ENCODE measurements at places on chromosomes 12 and 14.

DNA sequence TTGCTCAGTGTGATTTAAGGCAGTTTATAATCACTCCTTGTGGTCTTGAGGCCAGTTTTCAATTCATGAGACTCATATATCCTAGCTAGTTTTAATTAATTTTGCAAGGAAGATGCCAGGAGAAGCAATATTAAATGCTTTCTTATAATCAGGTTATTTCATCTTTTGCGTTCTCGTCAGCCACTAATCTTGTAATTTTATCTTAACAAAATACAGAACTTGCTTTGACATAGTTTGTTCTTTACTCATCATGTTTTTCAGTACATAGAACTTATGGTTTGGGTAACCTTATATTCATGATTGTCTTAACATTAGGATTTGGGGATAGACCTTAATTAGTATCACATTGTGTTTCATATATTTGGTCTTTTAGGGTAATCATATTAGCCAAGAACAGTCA is 76.0 kb downstream of the LIN52 start:
- no peak for DNase-seq

DNA sequence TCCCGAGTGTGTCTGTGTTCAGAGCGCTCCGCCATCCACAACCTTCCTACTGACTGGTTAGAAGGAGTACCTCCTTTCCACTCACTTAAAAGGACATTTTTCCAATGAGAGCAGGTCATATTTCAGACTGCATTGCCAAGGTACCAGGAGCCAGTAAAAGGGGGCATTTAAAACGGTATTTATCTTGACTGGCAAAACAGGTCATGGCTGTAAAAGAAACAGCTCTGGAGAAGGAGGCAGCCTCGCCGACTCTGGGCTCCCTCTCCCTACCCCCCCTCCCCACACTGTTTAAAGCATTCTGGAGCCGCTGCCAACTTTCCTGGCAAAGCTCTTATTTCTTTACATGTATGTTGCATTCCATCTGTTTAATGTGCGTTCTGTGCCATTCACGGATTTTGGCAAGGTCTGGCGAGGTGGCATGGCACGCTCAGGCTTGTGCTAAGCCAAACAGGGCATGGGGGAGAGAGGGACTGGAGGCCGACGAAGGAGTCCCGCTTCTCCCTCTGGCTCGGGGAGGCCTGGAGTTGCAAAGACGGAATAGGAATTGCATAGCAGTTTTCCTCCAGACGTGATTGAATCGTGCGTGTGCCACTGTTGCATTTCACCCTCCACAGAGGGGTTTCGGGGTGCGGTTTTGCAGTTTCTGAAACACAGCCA is 41.2 kb upstream of the MED13L start:
- DNase-seq, result no peak

- DNase-seq, result no peak
These were observed 12.8 kb downstream of the KRT80 start for GRCh38 chr12:52178984-52179383.

DNA sequence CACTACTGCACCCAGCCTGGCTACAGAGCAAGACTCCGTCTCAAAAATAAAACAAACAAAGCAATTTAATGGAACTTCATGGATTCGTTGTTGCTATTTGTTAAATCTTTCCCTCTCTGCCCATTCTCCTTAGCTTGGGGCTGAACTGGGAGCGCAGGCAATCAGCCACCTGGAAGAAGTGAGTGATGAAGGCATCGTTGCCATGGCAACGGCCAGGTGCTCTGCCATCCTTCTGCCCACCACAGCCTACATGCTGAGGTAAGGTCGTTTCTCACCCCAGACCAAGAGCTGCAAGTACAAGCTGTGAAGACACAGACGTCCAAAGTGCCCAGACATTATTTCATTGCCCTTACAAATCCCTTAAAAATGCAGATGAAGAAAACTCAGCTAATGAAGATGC is 19.1 kb downstream of the AMDHD1 start:
- DNase-seq, result no peak

DNA sequence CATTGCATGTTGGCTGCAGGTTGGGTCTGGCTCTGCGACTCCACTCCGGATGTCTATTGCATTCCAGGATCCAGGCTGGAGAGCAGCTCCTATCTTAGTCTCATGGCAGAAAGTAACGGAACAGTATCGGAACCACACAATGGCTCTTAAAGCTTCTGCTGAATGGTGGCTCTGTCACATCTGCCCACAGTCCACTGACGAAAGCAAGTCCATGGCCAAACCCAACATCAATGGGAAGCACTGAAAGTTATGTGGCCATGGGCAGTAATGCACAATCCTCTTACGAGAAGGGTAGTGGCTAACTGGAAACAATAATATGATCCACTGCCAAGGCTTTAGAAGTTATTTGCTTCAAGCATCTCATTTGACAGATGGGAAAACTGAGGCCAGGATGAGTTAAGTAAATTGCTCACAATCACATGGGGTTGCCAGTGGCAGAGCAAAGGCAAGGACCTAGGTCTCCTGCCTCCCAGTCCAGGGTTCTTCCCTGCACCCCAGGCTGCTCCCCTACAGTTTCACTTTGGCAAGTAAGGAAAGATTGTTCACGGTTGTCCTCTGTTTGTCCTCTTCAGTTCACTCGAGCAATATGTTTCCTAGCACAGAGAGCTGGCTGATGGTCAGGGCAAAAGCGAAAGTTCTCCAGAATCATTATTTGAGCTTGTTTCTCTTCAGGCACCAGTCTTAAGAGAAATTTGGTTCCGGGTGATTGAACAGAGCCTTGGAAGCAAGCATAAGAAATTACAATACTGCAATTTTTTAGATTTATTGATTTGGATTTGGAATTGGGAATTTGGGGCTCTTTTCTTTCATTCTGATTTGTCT is 54.2 kb downstream of the CKAP4 start:
- no peak for DNase-seq

DNA sequence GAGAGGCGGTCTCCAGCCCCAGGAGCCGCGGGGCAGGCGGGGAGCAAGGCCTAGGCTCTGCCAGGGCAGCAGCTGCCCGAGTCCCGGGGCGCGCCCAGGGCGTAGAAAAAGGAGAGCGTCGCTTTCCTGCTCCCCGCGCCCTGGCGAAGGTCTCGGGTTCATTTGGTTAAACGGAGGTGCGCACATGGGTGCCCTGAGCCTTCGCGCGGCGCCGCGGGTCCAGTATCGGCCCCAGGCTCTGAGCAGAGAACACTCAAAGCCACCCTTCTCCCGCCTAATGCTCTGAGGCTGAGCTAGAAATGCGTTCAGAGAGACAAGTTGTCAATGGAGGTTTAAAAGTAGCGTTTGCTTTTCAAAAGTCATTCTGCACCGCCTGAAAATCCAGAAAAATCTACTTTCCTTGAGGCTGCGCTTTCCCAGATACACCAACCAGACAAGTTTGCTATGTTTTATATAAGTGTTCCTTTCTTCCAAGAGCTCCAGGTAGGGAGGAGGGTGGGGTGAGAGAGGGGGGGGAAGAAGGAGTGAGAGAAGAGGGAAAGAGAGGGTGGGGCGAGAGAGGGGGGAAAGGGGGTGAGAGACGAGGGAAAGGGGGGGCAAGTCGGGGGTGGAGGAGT is 1.5 kb downstream of the TMEM132C start:
- no peak for DNase-seq
